ENCODE measurements at places on chromosomes 2 and 18.
A peak's percentile ranks its signal among the peaks of the same experiment; 100 is the strongest.

- no peak for DNase-seq
Observed at GRCh38 chr2:88187927-88188326, 17.8 kb downstream of the THNSL2 start.

DNA sequence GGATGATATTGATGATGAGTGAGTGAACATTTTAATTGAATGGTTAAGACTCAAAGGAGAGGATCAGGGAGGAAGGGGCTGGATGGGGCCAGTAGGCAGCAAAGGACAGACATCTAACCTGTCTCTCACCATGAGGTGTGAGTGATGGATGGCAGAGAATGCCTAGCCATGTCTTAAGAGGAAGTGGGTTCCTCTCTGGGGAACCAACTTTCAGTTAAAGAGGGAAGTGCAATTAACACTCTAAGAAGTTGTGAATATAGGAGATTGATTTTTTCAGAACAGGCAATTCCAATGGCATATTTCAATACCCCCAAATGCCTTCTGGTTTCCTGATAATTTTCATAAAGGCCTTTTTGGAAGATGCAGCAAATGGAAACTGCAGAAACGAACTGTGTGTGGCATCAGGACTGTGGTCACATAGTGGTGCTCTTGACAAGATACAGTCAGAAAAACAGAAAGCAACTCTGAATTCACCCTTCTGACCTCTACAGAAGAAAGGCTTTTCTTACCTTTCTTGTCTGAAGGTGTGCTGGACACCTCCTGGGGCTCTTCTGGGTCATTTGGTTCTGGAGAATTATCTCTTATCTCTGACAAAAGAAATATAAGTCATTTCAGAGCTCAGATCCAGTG lies 10.2 kb downstream of the SP110 start:
- DNase-seq, result peak; percentile 55

DNA sequence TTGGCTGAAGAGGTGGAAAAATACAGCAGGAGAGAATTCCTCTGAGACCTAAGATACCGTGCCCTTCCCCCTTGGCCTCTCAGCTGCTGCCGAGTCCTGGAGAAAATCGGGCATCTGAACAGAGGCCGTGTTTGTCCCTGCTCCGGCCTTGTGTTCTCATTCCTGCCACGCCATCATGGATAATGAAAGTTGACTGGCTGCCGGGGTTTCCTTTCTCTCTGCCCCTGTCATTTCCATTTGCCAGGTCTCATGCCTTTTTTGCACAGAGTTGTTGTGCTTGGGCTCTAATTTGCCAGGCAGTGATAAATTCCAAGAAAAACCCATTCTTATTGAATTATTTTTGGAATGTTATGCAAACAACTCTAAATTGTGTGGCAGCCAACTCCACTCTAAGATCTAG lies 496.9 kb upstream of the TNP1 start:
- no peak for DNase-seq

- DNase-seq, result no peak
Observed at GRCh38 chr2:65452150-65452895, 19.9 kb upstream of the SPRED2 start.

DNA sequence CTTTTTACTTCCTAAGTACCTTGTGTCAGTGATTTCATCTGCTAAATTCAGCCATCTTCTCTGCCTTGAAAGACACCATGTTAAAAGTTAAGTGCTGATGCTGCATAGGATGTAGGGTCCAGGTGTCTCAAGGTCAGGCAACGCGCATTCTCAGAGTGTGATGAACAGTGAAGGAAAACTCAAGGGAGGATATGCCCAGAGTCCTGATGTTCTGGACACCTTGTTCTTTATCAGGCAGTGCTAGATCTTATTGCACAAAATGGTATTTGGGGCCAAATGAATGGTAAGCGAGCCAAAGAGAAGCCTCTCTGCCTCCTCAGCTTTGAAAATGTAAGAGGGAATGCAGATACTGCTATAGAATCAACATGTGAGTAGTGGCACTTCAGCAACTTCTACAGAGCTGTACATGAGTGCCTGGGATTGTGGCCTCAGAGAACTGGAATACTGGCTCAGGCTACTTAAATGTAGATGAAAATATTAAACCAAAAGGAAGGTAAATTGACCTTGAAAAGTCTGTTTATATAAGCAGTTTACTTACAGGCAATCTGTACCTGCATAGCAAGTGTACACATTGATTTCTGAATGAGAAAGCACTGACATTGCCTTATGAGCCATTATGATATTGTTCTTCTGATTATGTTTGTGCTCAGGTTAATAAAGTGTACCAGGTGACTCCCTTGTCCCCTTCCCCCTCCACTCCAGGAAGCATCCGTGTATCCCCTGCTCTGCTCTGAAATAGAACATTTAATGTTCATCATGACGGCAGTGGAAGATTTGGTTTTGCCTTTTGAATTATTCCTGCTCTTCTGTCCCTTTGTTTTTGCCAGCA lies 86.7 kb upstream of the RANBP2 start:
- no peak for DNase-seq

DNA sequence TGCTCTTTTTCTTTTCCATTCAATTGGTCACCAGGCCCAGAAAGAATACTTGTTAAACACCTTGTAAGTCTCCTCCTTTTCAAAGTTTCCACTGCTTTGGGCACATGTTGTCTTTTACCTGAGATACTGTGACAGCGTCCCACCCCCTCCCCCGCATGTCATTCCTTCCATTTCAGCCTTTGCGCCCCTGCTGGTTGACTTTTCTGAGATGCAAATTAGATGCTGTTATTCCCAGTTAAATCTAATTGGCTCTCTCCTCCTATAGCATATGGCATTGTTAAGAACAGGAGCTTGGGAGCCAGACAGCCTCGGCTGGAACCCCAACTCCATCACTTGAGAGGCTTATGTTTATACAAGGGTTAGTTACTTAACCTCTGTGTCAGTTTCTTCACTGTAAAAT lies 80.3 kb upstream of the GAREM1 start:
- DNase-seq, result no peak

GRCh38 chr2:28247290-28247689 lies 145.4 kb upstream of the FOSL2 start:
- DNase-seq, result no peak

DNA sequence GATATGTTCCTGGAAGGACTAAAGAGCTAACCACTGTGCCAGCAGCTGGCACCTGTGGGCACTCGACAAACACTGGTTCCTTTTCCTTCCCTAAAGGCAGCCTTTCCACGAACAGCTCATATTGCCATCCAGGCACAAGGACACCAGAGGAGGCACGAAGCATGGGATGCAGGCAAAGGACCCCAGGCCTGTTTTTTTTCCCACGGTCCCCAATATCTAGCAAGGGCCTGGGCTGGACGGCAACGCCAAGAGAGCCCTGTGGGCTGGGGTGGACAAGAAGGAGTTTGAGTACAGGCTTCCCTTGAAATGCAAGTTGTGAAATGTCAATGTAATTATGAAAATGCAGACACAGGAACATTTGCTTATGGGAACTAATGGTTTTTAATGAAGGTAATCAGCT lies 135.9 kb downstream of the CYP26B1 start:
- no peak for DNase-seq

DNA sequence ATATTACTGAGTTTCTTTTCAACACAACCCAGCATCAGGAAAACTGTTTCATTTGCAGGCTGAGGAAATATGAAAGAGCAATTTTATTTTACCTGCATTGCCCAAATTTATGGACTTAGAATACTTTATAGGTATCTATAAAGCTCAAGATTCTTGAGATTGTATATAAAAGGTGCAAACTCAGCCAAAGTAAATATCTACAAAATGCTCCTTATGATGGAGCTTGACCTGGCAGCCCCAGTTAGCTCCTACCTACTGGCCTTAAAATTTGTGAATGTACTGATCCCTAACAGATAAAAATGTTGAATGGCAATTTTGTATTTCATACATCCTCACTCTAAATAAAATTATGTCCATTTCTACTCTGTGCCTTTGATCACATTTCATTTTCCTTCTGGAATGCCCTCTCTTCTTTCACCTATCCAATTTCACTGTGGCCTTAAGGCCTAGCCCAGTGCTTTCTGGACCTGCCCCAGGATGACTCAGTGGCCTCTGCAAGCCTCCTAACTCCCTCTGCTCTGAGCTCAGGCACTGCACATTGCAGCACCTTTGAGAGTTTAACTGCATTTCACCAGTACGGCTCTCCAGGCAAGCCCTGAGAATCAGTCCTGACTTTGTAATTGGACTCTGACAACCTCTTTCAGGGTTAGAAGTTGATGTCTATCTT lies 125.9 kb downstream of the ANTXR1 start:
- DNase-seq, result no peak

DNA sequence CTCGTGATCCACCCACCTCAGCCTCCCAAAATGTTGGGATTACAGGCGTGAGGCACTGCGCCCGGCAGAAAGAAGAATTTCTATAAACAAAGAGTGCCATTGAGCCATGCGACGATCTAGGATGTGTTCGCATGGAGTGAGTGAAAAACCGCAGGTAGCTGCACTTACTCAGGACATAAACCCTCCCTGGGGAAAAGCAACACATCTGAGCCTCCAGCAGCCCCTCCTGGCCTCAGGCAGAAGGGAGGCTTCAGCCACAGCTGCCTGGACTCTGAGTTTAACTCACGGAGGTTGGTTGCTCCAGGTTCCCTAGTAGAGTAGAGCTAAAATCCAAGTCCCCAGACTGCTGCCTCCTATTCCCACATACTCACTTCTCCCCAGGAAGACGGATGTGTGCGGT lies 11.3 kb upstream of the STK25 start:
- DNase-seq, result no peak

- peak; percentile 20 for DNase-seq
Observed at GRCh38 chr2:223247136-223247535, 195.1 kb downstream of the KCNE4 start.

DNA sequence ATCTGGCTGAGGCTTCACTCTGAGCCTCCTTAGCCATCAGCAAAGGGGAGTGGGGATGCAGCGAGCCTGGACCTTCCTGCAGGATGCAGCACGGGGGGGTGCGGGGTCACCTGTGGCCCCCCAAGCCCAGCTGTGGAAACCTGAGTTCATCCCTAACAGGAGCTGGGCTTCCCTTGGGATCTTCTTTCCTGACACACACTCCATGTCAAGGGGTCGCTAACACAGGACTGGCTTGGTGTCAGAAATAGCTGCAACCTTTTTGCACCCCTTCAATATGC lies 174.7 kb downstream of the RTP5 start:
- DNase-seq, result no peak

GRCh38 chr2:20137131-20137571 lies 85.7 kb upstream of the LAPTM4A start:
- DNase-seq, result no peak

DNA sequence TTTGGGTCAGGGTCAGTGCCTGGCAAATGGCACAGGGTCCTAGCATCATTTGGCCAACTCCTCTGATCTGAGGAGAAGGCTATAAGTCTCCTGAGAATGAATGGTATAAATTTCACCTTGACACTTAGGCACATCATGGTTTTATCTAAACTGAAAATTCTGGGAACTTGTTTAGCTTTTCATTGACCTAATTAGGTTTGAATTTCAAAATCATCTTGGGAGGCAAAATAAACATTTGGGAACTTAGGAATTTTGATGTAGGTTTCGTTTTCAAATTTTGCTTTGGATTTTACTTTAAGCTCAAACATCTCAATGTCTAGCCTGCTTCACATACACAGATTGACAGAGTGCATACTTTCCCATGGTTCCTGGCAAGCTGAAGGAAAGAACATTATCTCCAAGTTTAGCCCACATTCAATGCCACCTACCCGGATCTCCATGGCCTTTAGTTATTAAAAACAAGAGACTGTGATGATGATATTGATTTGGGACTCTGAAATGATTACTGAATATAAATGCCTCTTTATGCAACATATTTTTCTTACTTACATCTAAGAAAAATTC lies 44.5 kb downstream of the MYOM1 start:
- no peak for DNase-seq

DNA sequence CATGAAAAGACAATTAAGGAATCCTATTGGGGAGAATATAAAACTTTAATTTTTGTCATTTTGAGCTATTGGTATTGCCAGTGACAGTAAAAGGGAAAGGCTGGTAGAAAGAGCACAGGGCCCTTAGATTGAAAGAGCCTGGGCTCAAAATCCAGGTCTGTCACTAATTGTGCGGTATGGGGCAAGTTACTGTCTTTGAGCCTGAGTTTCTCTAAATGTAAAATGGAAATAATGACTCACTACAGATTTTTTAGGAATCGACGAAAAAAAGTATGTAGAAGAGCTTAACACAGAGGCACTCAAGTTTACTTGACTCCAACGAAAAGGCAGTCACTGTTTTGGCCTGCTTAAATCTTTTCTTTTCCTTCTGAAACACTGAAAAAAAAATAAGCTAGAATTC lies 7.0 kb downstream of the NDUFV2 start:
- no peak for DNase-seq

GRCh38 chr18:14767474-14767873 lies 19.5 kb downstream of the ANKRD30B start:
- DNase-seq, result no peak

DNA sequence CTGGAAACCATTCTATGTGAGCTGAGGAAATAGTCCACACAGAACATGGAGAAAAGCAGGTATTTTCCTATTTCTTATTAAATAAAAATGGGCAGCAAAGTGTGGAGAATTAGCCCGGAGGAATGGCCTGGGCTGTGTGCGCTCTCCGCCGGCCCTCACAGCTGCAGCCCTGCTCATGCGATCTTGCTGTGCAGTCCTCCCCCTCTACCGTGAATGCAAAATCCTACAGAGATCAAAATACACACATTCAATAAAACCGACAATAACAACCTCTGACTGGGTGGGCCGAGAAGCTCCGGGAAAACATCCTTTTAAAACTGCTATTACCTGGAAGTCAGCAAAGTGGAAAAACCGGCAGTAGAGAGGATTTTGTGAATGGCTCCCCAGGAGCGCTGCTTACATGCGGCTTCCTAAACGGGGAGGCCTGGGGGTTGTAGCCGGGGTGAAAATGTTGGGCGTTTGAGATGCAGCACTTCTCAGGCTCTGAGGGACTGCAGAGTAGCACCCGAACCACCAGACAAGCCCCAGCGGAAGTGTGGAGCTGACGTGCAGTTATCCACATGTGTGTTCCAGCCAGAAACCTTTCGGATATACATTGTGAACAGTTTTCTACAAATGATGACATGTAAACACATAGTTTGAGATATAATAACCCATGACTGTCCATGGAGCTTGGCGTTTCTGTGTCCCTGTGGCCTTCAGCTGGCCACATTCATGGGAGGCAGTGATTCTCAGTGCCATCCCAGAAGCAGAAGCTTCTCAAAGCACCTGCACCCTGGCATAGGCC lies 94.2 kb upstream of the ALKAL2 start:
- DNase-seq, result no peak

- no peak for DNase-seq
Observed at GRCh38 chr2:164984428-164984827, 29.1 kb upstream of the SLC38A11 start.

- DNase-seq, result no peak
Observed at GRCh38 chr2:191977754-191978153, 130.9 kb upstream of the CAVIN2 start.

GRCh38 chr18:58507880-58508279 lies 121.0 kb downstream of the ALPK2 start:
- DNase-seq, result no peak
